ENCODE measurements at places on chromosomes 3 and 15. TPM values are rescaled to one million over a fixed set of nuclear protein-coding genes. Genes with fewer than 3 reads are reported as not detected.

CACNA2D3 gene
- not detected for total RNA-seq

CD80 gene
- 9.6 TPM for total RNA-seq

CYP11A1 gene
- total RNA-seq = not detected

LRRIQ4 gene
- not detected for total RNA-seq

RPP25 gene
- 9.6 TPM for total RNA-seq

ITIH1 gene
- not detected for total RNA-seq

DNAH12 gene
- 0.14 TPM for total RNA-seq

GHRL gene
- 0.55 TPM for total RNA-seq

GUCA1C gene
- not detected for total RNA-seq

GOLGA6L22 gene
- total RNA-seq = not detected

NAA80 gene
- total RNA-seq = 29.0 TPM

SENP5 gene
- 41.1 TPM for total RNA-seq

CFAP100 gene
- not detected for total RNA-seq

CCDC13 gene
- total RNA-seq = not detected

ROBO2 gene
- not detected for total RNA-seq

SPATA12 gene
- not detected for total RNA-seq

FILIP1L gene
- 5.0 TPM for total RNA-seq

CD96 gene
- 223 TPM for total RNA-seq

HEG1 gene
- 36.0 TPM for total RNA-seq

MELTF gene
- 9.0 TPM for total RNA-seq

STXBP5L gene
- not detected for total RNA-seq

LNP1 gene
- 1.8 TPM for total RNA-seq

ACKR4 gene
- total RNA-seq = not detected

CPNE4 gene
- total RNA-seq = not detected

TFDP2 gene
- 25.2 TPM for total RNA-seq

KBTBD8 gene
- total RNA-seq = 8.0 TPM

ABHD17C gene
- total RNA-seq = 3.6 TPM

C3orf85 gene
- not detected for total RNA-seq

GRM2 gene
- 1.4 TPM for total RNA-seq

GOLGA6B gene
- total RNA-seq = not detected

COL6A5 gene
- not detected for total RNA-seq

GPR176 gene
- not detected for total RNA-seq

FBN1 gene
- total RNA-seq = 1.7 TPM

MOBP gene
- total RNA-seq = not detected

CACNA1D gene
- total RNA-seq = 4.5 TPM

FSD2 gene
- not detected for total RNA-seq

ACTC1 gene
- not detected for total RNA-seq

ZNF620 gene
- 6.9 TPM for total RNA-seq

SQOR gene
- total RNA-seq = 92.6 TPM

PP2D1 gene
- total RNA-seq = not detected

TAGLN3 gene
- not detected for total RNA-seq

ZPLD1 gene
- not detected for total RNA-seq

ECT2 gene
- 52.8 TPM for total RNA-seq

RASGRP1 gene
- 116 TPM for total RNA-seq
